Activated T-helper 1 cell treated with anti-CD3 and anti-CD28 coated beads, Interleukin-12 subunit alpha, Interleukin-12 subunit beta, Interleukin-2, Interleukin-4 antibody, amounts not matched to agents 30 ng/mL and 10 ng/mL and 1 ng/mL, durations not matched to agents 14 hours and 24 hours and 36 hours (primary cell): ENCODE measurements at places on chromosomes 6 and 20. TPM values are rescaled to one million over a fixed set of nuclear protein-coding genes. Genes with fewer than 3 reads are reported as not detected.

- DNase-seq, result no peak
Observed at GRCh38 chr20:58109126-58109880, 119.2 kb downstream of the ANKRD60 start.

- DNase-seq, result no peak
Observed at GRCh38 chr6:15763837-15764236, 101.0 kb upstream of the DTNBP1 start.

SULF2 gene
- total RNA-seq, result 0.52 and 0.66 TPM in 2 replicates

GRCh38 chr6:35642471-35643161, 46.1 kb downstream of the FKBP5 start:
- DNase-seq, result no peak

GRCh38 chr6:79184641-79185040, 49.8 kb downstream of the HMGN3 start:
- DNase-seq, result no peak

DNA sequence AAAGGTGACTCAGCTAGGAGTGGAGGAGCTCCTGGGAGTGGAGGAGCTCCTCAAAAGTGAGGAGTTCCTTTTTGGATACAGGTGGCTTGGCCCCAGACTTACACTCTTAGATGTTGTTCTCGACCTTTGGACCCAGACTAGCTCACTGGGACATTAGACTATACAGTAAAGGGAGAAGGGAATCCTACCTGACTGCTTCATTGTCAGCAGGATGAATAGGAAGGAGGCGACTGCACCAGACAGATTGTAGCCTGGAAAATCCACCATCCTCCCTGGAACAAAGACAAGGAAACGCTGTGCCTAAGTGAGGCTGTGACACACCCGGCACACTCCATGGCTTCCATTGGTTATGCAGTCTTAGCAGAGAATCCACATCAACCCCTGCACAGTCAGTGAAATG, at the start of gene BTNL2:
Gene BTNL2 (minus strand): TSS at position 325 of the 400 bp plus-strand sequence. CDS start 58 bp downstream, at position 267.
- DNase-seq, result no peak

OR2J3 gene
- not detected in 2 replicates for total RNA-seq

- no peak for DNase-seq
Observed at GRCh38 chr6:44216677-44217331, at the start of gene MYMX. Gene MYMX (plus strand): TSS chr6:44216926. CDS start chr6:44217472, 546 bp downstream.

- no peak for DNase-seq
Observed at GRCh38 chr20:45934046-45934585, 367 bp upstream of the PCIF1 start.

GRCh38 chr6:168440520-168441433, at the start of gene SMOC2:
Gene SMOC2 (plus strand): TSS chr6:168441184. CDS start chr6:168441371, 187 bp downstream.
- no peak for DNase-seq

DNA sequence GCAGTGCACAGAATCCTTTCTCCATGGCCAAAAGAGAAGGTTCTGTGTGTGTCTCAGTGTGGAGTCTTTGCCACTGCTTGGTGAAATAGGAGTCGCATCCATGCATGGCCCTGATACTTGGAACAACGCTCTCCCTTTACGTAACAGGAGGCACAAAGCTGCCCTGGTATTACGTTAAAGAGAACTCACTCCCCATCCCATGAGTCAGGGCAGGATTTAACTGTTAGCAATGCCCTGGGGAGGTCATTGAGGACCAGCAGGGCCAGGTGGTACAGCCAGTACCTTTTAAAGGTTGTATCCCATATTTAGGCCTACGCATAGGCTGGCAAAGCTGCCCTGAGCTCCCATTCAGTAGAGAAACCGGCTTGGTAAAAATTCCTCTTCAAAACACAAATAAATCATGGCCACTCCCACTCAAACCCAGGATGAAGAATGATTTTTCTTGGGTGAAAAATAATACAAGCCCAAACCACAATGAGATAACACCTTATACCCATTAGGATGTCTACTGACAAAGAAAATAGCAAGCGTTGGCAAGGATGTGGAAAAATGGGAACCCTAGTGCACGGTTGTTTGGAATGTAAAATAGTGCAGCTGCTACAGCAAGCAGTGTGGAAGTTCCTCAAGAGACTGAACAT, 37.1 kb downstream of the MYLK4 start:
- no peak for DNase-seq

SLC13A3 gene
- total RNA-seq, result 0.24 TPM in 1 of 2 replicates, not detected in the other

GRCh38 chr20:20782755-20783154, 70.3 kb upstream of the RALGAPA2 start:
- DNase-seq, result no peak

BAK1 gene
- total RNA-seq, result 67.0 and 67.9 TPM in 2 replicates

DNAH8 gene
- total RNA-seq, result 0.03 and 0.05 TPM in 2 replicates

NT5E gene
- 12.5 and 15.2 TPM in 2 replicates for total RNA-seq

DNA sequence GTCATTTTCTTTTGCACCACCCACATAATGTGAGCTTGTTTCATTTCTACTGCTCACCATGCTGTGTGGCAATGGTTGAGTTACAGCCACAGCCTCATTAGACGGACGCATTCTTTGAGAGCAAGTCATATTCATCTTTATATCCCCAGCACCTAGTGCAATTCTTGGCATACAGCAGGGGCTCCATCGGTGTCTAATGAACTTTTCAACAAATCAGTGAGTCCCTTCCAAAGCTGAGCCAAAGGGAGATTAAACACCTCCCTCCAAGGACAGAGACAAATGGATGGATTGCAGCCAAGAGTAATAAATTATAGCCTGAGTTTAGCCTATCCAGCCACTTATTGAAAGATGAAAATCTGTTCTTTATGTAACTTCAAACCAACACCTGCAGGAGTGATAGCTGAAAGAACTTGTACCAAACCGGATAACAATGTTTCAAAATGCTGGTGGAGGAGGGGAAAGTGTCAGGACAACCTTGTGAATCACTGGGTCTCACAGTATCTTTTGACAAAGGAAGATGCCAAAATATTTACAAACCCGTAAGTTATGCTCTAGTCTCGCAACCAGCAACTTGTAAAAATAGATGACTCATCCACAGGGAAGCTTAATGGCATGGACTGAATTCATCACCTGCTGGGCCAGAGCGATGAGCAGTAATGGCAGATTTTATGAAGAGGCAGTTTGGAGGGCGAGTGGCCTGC, 139.0 kb downstream of the PXDC1 start:
- no peak for DNase-seq

DNA sequence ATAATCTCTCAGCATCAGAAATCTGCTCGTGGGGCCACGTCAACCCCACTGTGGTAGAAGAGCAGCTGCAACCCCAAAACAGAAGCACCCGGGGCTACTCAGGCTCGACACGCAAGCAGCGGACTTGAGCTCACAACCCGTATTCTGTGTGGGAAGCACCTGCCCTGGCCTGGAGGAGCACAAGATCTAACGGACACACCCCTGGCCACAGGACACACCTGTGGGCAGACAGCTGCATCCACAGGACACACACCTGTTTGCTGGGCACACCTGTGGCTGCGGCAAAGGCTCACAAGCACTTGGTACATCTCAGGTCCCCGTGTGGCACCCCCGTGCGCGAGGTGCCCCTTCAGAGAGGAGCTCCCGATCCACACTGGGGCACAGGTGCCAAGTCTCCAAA, 36.5 kb downstream of the ZBTB46 start:
- no peak for DNase-seq

- no peak for DNase-seq
Observed at GRCh38 chr6:11853678-11854407, 75.2 kb upstream of the ADTRP start.

- no peak for DNase-seq
Observed at GRCh38 chr6:151240036-151240685, 394 bp downstream of the AKAP12 start.

GRCh38 chr6:161017766-161018564, 26.4 kb downstream of the MAP3K4 start:
- no peak for DNase-seq

GRCh38 chr6:75489025-75489424, 4.6 kb downstream of the FILIP1 start:
- no peak for DNase-seq

GRCh38 chr6:63514488-63515173, 57.6 kb upstream of the LOC128125822 start:
- DNase-seq, result no peak

TRIM15 gene
- 0.39 and 0.59 TPM in 2 replicates for total RNA-seq

GRCh38 chr20:49633643-49634042, 65.7 kb upstream of the PTGIS start:
- DNase-seq, result no peak

IL17F gene
- total RNA-seq, result 0.27 TPM in 1 of 2 replicates, not detected in the other

DNA sequence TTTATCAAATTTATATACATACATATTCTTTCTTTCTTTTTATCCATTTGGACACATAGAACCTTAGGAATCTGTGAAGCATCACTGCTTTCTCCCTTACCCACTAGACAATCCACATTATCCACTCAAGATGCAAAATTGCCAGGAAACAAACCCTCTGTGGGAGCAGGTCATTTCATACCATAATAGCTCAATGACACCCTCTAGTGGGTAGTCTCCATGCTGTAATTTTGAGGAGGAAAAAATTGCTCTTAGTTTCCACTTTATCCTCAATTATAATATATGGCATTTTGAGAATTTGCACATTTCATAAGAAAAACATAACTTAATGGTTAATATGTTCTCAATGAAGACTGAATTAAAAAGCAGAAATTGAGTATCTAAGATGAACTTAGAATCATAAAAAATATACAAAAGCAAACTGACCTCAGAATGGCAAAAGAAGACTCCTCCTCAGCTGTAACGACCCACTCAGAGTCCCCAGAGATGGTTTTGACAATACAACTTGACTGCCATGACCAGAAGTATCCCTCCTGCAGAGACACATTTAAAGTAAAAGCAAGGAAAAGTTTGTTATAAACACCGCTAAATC, 164.1 kb downstream of the FRK start:
- no peak for DNase-seq

ULBP1 gene
- total RNA-seq, result 0.91 and 0.99 TPM in 2 replicates

DNA sequence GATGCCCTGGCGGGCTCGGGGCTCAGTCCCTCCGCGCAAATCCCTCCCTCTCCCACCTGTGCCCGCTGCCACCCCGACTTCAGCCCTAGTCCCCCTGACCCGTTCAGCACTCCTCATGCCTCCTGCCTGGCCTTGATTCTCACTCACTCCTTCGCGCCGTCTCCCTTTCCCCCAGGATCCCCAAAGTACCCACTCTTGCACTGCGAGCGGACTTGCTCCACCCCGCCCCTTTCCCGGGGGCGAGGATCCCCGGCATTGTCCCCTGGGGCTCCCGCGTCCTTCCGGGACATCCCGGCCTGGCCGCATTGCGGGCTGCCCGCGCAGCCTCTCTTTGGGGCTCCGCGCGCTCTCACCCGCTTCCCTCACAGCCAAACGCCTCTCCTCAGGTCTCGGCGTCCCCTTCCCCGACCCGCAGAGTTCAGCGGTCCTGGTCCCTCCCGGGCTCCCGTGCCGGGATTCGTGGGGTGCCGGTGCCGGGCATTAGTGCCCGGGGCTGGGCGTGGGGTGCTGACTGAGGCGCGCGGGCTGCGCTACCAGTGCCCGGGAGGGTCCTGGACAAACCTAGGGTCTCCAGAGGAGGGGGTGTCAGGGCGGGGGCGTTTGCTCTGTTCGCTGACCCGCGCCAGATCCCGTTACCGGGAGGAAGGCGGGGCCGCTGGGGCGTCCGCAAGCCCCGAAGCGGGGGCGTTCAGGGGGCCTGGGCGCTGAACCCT, 45.5 kb upstream of the SUPT3H start:
- peak; percentile 25 for DNase-seq
